Stimulated activated CD8-positive, alpha-beta memory T cell treated with anti-CD3 and anti-CD28 coated beads, Interleukin-15, amount 100 ng/mL, for 4 hours (primary cell): ENCODE measurements at places on chromosomes 12 and 14.

GRCh38 chr12:46217541-46218321 lies 51.1 kb downstream of the SLC38A1 start:
- no peak for DNase-seq

DNA sequence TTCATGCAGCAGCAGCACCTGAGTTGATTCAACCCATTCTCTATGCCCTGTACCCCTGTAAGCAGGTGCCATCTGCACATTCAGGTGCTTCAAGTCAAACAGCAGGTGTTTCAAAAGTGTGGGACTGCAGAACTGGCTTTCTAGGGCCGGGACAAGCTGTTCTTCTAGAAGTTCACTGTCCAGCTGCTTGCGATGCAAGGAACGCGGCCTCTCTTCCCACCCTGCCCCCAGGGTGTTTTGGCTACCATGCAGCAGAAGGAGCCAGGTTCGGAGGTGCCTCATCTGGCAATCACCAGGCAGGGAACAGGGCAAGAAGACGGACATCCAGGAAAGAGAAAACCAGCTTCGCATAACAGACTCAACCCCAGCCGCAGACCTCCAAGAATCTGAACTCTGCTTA lies 35.2 kb downstream of the TMEM132D start:
- DNase-seq = no peak

GRCh38 chr12:123280971-123281370 lies 9.3 kb upstream of the CDK2AP1 start:
- no peak for DNase-seq

DNA sequence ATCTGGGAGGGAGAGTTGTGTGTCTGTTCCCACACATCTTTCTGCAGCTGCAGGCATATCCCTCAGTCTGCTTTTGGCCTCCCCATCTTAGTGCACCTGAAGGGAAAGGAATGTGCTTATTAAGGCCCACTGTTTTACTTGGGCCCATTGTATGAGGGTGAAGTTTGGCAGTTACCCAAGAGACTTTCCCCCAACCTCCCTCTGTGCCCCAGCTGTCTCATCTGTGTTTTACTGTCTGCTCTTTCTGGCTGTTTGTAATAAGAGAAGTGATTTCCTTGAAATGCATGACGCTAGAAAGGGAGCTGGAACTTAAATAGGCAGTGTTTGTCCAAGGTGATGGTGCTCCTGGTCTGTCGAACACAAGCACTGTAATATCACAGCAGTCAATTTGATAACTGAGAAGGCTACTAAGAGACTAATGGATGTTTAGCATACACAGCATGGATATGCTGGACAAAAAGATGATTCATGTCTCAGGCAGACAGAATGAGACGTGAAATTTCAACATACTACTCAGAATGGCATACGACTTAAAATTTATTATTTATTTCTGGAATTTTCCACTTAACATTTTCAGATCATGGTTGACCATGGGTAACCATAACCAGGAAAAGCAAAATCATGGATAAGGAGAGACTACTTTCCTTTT lies 43.6 kb downstream of the FSCB start:
- DNase-seq = no peak

GRCh38 chr12:23895792-23896218 lies 53.7 kb downstream of the SOX5 start:
- DNase-seq = no peak

GRCh38 chr14:100325958-100326357 lies 2.8 kb downstream of the SLC25A47 start:
- no peak for DNase-seq

DNA sequence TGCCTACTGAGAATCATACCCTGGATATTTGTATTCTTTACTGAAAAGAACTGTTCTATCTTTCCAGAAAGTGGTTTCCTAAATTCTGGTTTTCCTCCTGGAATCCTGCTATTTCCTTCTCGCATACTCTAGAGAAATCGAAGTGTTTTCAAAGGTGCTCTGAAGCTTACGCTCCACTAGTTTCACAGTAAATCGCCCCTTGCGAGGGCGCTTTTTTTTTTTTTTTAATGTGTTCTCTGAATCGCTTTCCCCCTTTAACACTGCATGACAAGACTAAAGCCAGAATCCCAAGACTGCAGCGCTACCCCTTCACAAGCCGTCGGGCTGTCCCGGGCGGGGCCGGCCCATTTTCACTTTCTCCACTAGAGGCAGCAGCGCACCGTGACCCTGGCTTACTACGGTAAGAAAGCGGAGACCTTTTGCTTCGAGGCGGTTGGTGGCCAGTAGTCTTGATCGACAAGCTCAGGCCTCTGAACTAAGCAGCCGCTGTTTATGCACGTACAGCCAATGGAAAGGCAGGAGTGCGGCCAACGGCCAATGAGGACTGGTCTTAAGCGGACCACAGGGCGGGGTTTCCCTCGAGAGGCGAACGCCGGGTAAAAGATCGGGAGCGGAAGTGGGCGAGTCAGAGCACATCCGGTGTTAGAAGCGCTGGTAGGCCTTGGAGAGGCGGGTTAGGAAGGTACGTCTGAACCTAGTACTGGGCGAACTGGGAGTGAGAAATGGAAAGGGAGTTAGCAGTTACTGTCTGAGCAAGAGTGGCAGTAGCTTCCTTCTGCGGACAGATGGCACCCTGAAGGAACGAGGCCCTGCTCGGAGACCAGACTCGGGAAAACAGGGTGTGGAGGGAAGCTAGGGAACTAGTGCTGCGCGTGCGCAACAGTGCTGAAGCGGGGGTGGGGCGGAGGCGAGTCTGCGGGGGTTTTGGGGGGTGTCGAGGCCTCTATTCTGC lies at the start of gene TMBIM6:
Gene TMBIM6, plus strand, starts transcription at position 628 of the 952 bp plus-strand sequence. CDS start 10,937 bp downstream, outside the sequence.
- peak; percentile 99 for DNase-seq

- DNase-seq = no peak
Measured at GRCh38 chr12:1977588-1977987, 26.7 kb downstream of the DCP1B start.

GRCh38 chr14:25431211-25432076 lies 381.5 kb upstream of the STXBP6 start:
- no peak for DNase-seq

GRCh38 chr12:47636908-47637780 lies 68.7 kb downstream of the RPAP3 start:
- no peak for DNase-seq

- no peak for DNase-seq
Measured at GRCh38 chr12:32420356-32420755, 21.0 kb downstream of the FGD4 start.

DNA sequence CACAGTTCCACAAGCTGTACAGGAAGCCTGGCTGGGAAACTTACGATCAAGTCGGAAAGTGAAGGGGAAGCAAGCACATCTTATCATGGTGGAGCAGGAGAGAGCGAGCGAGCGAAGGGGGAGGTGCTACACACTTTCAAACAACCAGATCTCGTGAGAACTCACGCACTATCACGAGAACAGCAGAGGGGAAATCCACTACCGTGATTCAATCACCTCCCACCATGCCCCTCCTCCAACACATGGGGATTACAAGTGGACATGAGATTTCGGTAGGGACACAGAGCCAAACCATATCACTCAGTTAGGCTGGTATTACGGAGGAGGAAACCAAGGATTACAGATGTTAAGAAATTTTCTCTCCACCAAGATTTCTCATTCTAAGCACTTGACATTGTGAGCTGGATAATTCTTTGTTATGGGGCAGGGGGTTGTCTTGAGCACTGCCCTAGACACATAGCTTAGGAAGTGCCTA lies 262.0 kb upstream of the G2E3 start:
- no peak for DNase-seq

DNA sequence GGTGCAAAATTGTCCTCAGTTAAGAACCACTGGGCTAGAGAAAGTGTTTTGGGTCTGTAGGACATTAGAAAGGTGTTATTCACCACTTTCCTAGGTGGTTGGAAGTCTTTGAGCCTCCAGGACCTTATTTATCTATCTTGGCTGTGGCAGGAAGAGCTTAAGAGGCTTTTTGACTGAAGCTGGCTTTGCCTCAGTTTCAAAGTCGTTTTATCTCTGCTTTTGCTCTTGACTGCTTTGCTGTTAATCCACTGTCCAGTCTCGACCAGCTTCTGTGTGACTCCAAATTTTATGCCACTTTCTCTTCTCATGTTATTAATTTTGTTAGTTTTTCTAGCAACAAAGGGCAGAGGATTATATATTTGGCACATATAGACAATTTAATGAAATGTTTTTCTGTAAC lies 60.3 kb downstream of the PPHLN1 start:
- DNase-seq = no peak

GRCh38 chr12:107929436-107929835 lies 154.9 kb downstream of the ASCL4 start:
- no peak for DNase-seq

GRCh38 chr12:1494856-1495255 lies 99.5 kb downstream of the FBXL14 start:
- DNase-seq = no peak

- no peak for DNase-seq
Measured at GRCh38 chr14:104844306-104845032, 20.6 kb upstream of the CEP170B start.

DNA sequence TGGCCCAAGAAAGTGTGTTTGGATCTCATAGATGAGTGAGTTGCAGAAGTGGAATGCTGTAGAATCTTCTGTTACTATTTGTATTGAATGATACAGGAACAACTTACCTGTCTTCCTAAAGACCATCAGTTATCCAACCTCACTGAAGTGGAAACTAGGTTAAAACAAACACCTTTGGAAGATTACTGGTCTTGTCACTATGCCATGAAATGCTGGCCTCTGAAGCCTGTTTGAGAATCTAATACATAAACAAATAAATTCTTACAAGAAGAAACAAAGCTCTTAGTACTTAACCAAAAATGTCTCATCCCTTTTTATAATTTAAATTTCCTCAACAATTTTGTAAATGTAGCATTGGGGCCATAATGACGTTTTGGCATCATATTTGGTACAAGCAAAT lies 155.2 kb downstream of the FBXL14 start:
- no peak for DNase-seq

GRCh38 chr12:100433701-100434100 lies 40.0 kb upstream of the NR1H4 start:
- no peak for DNase-seq

DNA sequence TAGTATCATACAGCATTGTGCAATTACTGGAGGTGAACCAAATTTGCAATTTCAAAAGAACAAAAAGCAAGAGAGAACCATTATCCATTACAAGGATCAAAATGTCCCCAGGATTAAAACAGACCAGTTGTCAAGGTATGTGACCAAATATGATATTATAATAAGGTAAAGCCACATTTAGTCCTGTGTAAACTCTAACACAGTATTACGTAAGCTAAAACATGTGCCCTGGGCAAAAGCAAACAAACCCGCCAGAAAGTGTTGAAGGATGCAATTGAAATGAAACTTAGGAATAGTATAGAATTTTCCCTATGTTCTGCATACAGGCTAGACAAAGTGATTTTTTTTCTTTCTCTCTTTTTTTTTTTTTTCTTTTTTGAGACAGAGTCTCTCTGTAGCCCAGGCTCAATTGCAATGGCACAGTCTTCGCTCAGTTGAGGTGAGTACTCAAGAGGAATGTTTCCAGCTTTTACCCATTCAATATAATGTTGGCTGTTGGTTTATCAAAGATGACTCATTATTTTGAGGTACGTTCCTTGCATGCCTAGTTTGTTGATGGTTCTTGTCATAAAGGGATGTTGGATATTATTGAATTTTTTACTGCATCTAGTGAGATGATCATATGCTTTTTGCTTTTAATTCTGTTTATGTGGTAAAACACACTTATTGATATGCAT lies 137.1 kb upstream of the FOXG1 start:
- no peak for DNase-seq

DNA sequence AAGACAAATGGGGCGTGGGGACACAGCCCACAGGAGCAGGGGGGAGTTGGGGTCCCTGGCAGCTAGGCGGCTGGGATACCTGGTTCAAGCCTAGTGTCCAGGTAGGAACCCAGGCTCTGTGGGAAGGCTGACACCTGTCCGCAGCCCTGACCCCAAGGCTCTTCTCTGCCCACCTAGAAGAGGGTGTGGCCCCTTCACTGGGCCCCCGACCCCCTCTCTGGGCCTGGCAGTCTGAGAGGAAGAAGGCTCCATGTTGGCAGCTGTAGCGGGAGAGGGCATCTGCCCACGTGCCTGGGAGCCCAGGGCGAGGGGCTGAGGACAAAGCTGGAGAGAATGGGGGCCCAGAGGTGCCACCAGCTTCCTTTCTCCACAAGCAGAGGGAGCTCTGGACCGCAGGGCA lies 10.5 kb downstream of the CHGA start:
- no peak for DNase-seq

DNA sequence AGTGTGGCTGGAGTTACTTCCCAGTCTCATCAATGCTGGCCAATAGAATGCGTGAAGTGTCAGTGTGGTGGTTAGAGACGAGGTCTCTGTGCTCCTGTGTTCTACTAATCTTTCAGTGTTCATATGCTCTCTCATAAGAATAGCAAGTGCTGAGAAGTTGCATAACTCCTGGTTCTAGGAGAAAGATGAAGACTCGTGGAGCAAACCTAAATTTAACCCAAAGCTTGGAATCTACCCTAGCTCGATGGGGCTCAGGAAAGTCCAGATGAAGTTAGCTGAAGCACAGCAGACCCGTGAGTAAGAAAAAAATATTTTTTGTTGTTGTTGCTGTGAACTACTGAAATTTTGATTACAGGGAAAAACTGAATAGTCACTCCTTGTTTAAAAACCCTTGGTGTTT lies 412.6 kb downstream of the APAF1 start:
- no peak for DNase-seq
